ENCODE measurements at places on chromosomes 3 and 15. TPM values are rescaled to one million over a fixed set of nuclear protein-coding genes. Genes with fewer than 3 reads are reported as not detected.

The PAQR5 gene
- total RNA-seq = not detected

The SPTSSB gene
- not detected for total RNA-seq

The RASSF1 gene
- total RNA-seq = 20.4 TPM

The GOLGA8R gene
- total RNA-seq = 0.33 TPM

The P2RY14 gene
- 0.41 TPM for total RNA-seq

The B3GALNT1 gene
- total RNA-seq = 28.5 TPM

The GHSR gene
- total RNA-seq = not detected

The ADAMTSL3 gene
- 2.0 TPM for total RNA-seq

The LRRC15 gene
- 10.0 TPM for total RNA-seq

The ARPIN gene
- 23.0 TPM for total RNA-seq

The BMF gene
- 10.6 TPM for total RNA-seq

The SPINK8 gene
- not detected for total RNA-seq

The GRAMD1C gene
- 12.1 TPM for total RNA-seq

The RBSN gene
- 29.6 TPM for total RNA-seq

The HES1 gene
- total RNA-seq = 0.81 TPM

The GOLGA8Q gene
- total RNA-seq = 1.1 TPM
